Progenitor cell of endocrine pancreas (in vitro differentiated cells): ENCODE measurements at places on chromosomes 3 and 15. TPM values are rescaled to one million over a fixed set of nuclear protein-coding genes. Genes with fewer than 3 reads are reported as not detected.

- no peak overlapping the region for H3K4me3 ChIP-seq
- no peaks in the 10 kb centered on the region for H3K27me3 ChIP-seq
- no peaks in the 10 kb centered on the region for H3K4me1 ChIP-seq
- no peak overlapping the region for H3K27ac ChIP-seq
- no peak for DNase-seq
These were observed 54.7 kb downstream of the OXNAD1 start for GRCh38 chr3:16319723-16320122.

- H3K4me1 ChIP-seq = peaks cover 1% of the 10 kb centered on the region
- H3K27ac ChIP-seq = no peak overlapping the region
- DNase-seq = no peak
- no peaks in the 10 kb centered on the region for H3K36me3 ChIP-seq
- no peaks in the 10 kb centered on the region for H3K27me3 ChIP-seq
- no peak overlapping the region for H3K4me3 ChIP-seq
These were observed 151.0 kb upstream of the SLC2A2 start for GRCh38 chr3:171177553-171177952.

DNA sequence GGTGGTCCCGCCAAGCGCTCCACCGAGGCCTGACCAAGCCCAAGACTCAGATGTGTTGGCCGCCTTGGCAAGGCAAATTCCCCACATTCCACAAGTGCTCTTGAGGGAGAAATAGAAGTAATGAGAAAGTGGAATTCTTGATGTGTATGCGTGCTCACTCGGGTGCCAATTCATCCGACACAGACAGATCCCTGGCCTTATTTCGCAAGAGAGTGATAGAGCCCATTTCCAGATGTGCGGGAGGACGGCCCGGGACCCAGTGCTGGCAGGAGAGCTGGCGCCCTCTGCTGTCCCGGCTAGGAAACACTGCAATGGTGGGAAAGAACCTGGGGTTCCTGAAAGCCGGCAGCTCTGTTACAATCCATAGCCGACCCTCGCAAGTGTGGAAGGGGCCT is 76.0 kb downstream of the HMG20A start:
- no peak overlapping the region for H3K4me3 ChIP-seq
- peaks cover 19% of the 10 kb centered on the region for H3K4me1 ChIP-seq
- H3K27ac ChIP-seq = no peak overlapping the region

DNA sequence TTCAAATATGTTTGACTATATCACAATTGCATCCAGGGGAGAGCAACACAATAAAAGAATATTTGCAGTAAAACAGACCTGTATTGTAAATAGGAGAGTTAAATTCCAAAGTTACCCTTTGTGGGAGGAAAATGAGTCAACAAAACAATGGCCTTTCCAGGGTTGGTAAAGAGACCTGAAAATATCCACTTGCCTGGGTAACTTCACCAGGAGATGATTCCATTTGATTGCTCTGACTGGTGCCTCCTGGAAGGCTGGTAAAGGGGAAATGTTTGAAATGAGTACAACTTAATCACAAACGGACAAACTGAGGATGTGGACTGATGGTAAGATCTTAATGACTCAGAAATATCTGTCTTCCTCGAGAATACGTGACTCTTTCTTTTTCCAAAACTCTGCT is 43.6 kb upstream of the SRGAP3 start:
- no peak overlapping the region for H3K27ac ChIP-seq
- H3K4me1 ChIP-seq = no peaks in the 10 kb centered on the region
- no peaks in the 10 kb centered on the region for H3K36me3 ChIP-seq
- DNase-seq = no peak
- peaks cover 6% of the 10 kb centered on the region for H3K27me3 ChIP-seq

DNA sequence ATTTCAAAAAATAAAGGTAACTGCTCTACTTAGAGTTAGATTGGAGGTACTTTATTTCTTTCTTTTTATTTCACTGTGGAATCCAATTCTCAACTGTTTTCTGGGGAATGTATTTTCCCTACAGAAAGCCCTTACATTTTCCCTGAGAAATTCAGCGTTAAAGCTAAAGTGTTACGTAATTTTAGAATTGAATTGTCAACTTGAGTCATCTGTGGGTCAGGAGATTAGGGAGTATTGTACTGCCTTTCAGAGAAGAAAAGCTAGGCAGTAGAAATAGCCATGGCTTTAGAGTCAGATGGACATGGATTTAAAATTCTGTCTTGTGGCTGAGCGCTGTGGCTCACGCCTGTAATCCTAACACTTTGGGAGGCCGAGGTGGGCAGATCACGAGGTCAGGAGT is 728.6 kb downstream of the ROBO1 start:
- H3K27me3 ChIP-seq = no peaks in the 10 kb centered on the region
- no peak overlapping the region for H3K27ac ChIP-seq
- no peaks in the 10 kb centered on the region for H3K36me3 ChIP-seq
- no peak overlapping the region for H3K4me3 ChIP-seq
- DNase-seq = no peak

DNA sequence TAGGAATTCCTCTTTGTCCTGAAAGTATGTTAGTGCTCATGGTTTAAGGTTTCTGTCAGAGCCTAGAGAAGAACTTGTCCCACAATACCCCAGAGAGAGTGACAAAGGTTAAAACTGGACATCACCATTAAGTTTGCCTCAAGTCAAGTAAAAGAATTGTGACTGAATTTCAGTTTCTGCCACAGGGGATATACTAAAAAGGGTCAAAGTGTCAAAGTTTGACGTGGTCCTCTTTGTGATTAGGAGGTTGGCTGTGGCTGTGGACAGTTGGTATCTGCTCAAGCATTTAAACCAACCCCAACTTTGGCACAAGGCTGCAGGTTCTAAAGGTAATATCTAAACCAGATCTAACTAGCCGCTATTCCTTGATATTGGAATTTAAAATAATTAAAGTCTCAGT is 26.1 kb downstream of the FMN1 start:
- no peaks in the 10 kb centered on the region for H3K4me1 ChIP-seq
- H3K27ac ChIP-seq = no peak overlapping the region
- H3K27me3 ChIP-seq = no peaks in the 10 kb centered on the region
- no peak for DNase-seq

GRCh38 chr15:89462198-89462912 is 34.0 kb downstream of the RHCG start:
- no peak overlapping the region for H3K4me3 ChIP-seq
- H3K36me3 ChIP-seq = no peaks in the 10 kb centered on the region
- no peak overlapping the region for H3K27ac ChIP-seq

DNA sequence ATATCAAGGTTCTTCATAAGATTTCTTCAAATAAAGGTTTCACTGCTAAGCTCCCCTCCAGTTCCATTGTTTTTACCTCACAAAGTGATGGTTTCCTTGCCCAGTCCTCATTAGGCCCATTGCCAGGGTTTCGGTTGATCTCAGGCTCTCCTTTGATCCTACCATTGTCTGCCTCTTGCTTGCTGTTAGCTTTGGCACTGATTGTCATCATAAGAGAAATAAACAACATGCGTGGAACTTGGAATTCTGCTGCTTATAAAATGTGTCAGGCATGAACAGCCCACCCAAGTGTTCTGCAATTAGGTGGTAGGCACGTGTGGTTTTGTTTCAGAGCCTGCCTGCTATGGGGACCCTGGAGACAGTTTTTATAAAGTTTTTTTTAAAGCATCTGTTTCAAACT is 107.6 kb upstream of the BFSP2 start:
- H3K27me3 ChIP-seq = no peaks in the 10 kb centered on the region
- DNase-seq = no peak
- H3K27ac ChIP-seq = no peak overlapping the region
- H3K4me3 ChIP-seq = no peak overlapping the region
- no peaks in the 10 kb centered on the region for H3K36me3 ChIP-seq

DNA sequence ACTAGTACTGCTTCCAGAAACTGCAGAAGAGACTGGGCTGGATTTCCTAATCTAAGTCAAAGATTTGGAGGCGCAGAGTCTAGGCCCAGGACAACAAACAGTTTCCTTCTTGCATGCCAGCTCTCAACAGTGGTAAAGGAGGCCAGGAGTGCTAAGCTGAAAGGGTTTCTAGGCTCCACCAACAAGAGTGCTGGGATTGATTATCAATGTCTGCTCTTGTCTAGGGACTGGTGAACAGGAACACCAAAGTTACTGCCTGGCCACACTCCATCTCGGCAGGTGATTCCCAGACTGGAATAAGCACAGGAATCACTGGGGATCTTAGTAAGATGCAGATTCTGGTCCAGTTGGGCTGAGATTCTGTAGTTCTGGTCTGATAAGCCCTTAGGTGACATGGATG is 22.8 kb upstream of the FGD5 start:
- H3K27me3 ChIP-seq = peaks cover 29% of the 10 kb centered on the region
- no peak overlapping the region for H3K4me3 ChIP-seq
- no peaks in the 10 kb centered on the region for H3K36me3 ChIP-seq
- no peak overlapping the region for H3K27ac ChIP-seq
- DNase-seq = no peak
- peaks cover 2% of the 10 kb centered on the region for H3K4me1 ChIP-seq

DNA sequence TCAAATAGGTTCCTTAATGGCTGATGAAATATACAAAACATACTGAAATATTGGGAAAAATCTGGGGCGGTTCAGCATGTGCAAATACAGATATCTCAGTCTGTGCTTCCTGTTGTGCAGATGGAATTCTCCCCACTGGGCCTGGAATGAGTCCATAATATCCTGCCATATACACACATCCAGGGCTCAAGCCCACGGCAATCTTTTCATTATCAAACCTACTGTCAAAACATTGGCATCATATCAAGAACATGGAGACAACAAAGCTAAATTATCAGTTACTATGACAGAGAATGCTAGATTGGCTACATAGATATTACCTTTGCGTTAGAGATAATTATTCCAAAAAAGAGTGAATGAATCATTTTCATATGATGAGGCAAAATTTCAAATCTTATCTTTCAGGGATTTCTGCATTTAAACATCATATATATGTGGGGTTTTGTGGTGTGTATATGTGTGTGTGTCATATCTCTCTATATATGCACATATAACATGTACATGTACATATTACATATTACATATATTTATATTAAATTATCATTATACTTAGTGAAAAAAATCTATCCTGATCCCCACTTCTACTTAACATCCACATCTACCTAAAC is 713.3 kb downstream of the GBE1 start:
- no peak for DNase-seq
- no peaks in the 10 kb centered on the region for H3K27me3 ChIP-seq
- H3K36me3 ChIP-seq = no peaks in the 10 kb centered on the region
- H3K4me3 ChIP-seq = no peak overlapping the region
- H3K4me1 ChIP-seq = no peaks in the 10 kb centered on the region

GRCh38 chr3:52040600-52040999 is 15.8 kb downstream of the DUSP7 start:
- peaks cover 12% of the 10 kb centered on the region for H3K4me1 ChIP-seq
- H3K27me3 ChIP-seq = peaks cover 16% of the 10 kb centered on the region
- DNase-seq = no peak
- H3K4me3 ChIP-seq = no peak overlapping the region

DNA sequence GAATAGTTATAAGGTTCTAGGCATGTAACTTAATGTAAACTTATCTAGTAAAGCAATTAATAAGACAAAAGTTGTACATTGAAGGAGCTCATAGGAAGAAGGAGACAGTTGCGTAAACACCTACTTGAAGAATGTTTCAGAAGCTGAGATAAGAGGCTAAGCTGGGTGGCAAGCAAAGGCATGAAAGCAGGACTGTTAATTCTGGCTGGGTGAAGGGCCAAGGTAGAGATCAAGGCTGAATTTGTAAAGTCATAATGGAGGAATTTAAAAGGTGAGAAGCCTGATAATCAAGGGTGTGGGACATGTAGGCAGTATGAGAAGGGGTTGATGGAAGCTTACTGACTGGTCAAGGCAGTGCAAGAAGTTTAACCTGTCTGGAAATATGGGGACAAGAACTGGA is 80.4 kb upstream of the TGFBR2 start:
- no peak overlapping the region for H3K27ac ChIP-seq
- H3K36me3 ChIP-seq = peaks cover 3% of the 10 kb centered on the region
- peaks cover 11% of the 10 kb centered on the region for H3K4me1 ChIP-seq
- H3K4me3 ChIP-seq = no peak overlapping the region
- DNase-seq = no peak
- H3K27me3 ChIP-seq = no peaks in the 10 kb centered on the region

DNA sequence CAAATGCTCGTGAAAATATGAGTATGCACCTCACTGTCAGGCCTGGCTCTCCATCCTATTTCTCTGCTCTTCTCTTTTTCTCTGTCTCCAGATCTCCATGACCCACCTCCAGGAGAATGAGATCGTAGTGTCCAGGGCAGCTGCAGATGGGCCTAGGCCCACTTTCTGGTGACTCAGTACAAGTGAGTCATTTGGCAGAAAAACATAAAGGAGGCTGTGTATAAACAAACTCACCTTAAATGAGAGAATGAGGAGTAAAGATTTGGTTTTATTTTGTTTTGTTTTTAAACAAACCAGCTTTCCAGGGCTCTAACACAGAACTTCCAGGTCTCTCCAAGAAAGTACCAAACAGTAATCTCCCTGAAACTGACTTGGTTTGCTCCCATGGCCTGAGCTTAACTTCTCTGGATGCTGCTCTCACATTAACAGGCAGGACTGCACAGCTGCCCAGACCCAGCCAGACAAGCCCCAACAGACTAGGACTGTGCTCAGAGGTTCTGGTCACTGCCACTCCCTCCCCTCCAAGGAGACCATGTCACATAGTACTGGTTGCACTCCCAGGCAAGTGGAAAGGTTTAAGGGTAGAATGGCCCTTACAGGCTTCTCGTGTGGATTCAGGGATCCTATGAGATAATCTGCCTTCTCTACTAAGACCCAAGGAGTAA is 1.5 kb upstream of the HEG1 start:
- H3K27ac ChIP-seq = no peak overlapping the region
- peaks cover 73% of the 10 kb centered on the region for H3K27me3 ChIP-seq

DNA sequence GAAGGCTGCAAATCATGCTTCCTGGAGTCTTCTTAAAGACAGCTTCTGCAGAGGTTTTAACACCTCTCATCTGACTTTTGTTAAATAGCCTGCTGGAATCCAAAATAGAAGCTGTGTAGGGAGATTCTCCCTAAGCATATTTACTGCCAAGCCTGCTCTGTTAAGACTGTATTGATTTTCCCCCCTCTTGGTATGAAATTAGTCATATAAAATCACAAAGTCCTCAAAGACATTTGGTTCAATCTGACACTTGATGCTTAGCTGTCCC is 94.6 kb downstream of the ITPR1 start:
- no peak overlapping the region for H3K27ac ChIP-seq
- H3K36me3 ChIP-seq = no peaks in the 10 kb centered on the region
- no peak overlapping the region for H3K4me3 ChIP-seq

- peaks cover 6% of the 10 kb centered on the region for H3K27me3 ChIP-seq
- DNase-seq = no peak
- H3K27ac ChIP-seq = no peak overlapping the region
- H3K4me1 ChIP-seq = no peaks in the 10 kb centered on the region
These were observed 140.7 kb upstream of the TMC3 start for GRCh38 chr15:81514725-81515124.

- no peak overlapping the region for H3K4me3 ChIP-seq
- no peak overlapping the region for H3K27ac ChIP-seq
- no peaks in the 10 kb centered on the region for H3K36me3 ChIP-seq
- H3K4me1 ChIP-seq = no peaks in the 10 kb centered on the region
These were observed 108.1 kb upstream of the AADACL2 start for GRCh38 chr3:151625586-151625985.

The DUOXA1 gene
- 1.3 and 1.4 TPM in 2 replicates for total RNA-seq

The PRR20G gene
- total RNA-seq = not detected in 2 replicates

The UPK1B gene
- 8.3 and 11.9 TPM in 2 replicates for total RNA-seq

The ARHGAP11A gene
- 28.0 and 30.1 TPM in 2 replicates for total RNA-seq

The CCR8 gene
- total RNA-seq = not detected in 2 replicates

The RAB6B gene
- total RNA-seq = 10.5 and 12.9 TPM in 2 replicates

The EOMES gene
- 0.11 TPM in 1 of 2 replicates, not detected in the other for total RNA-seq

The CHRM5 gene
- not detected in 2 replicates for total RNA-seq

The SPG21 gene
- total RNA-seq = 101 and 103 TPM in 2 replicates

The OR5K2 gene
- total RNA-seq = not detected in 2 replicates

The NSMCE3 gene
- total RNA-seq = 7.9 and 8.4 TPM in 2 replicates

The FRMD4B gene
- 39.1 and 41.6 TPM in 2 replicates for total RNA-seq
